ENCODE measurements at places on chromosomes 6 and 20. TPM values are rescaled to one million over a fixed set of nuclear protein-coding genes. Genes with fewer than 3 reads are reported as not detected.

- DNase-seq, result no peak
These were observed 331.8 kb downstream of the RIMS1 start for GRCh38 chr6:72218125-72218524.

GRCh38 chr20:50528804-50529351, 18.7 kb downstream of the PTPN1 start:
- DNase-seq, result no peak

DNA sequence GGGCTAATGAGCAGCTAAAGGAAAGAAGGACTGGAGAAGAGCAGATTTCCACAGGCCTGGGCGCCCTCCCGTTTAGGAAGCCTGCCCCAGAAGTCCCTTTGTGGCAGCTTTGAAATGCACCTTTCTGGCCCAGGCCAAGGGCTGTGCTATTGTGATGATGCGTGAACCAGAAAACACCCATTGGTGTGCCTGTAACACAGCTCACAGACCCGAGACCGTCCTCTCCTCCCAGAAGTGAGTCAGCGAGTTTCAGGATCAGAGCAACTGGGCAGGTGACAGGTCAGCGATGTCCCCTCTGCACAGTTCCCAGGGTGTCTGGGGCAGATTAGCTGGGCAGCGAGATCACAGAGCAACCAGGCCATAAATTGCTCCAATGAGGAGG, 71.9 kb upstream of the SULF2 start:
- DNase-seq, result no peak

GRCh38 chr6:119347466-119348095, 2.0 kb downstream of the MAN1A1 start:
- DNase-seq, result peak; percentile 83

Gene ZC3H12D
- total RNA-seq, result 1.8 TPM

DNA sequence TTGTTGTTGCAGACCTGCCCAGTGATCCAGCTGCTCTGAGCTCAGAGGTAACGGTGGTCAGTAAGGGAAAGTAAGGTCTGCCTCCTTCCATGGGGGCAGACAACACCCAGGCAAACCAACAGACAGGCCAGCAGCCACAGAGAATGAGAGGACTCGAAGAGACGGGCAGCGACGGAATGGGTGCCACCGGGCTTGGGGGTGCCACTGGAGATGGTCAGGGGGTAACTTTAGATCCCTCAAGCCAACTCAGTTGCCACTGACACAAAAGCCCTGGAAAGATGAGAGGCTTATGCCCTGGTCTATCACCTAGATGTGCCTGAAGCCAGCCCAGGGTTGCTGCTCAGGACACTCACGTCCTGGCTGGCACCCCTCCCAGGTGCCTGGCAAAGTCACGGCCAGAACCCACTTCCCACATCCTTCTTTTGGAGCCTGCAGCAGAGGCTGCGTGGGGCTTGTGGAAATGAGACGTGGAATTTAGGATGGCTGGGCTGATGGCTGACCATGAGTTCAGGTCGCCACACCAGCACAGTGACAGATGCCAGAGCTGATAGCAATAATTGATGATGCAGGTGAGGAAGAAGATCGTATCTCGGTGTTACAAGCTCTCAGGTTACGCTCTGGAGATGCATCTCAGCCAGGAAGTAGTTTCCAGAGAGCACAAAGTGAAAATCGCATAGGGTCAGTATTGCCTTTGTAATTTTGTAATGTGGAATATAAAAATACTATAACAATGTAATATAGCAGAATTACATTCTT, 209.1 kb downstream of the SYNDIG1 start:
- DNase-seq, result peak; percentile 78

- DNase-seq, result peak; percentile 93
These were observed 8.2 kb upstream of the TBC1D7 start for GRCh38 chr6:13336553-13336952.

GRCh38 chr6:45677381-45678284, 299.9 kb upstream of the SUPT3H start:
- DNase-seq, result no peak

GRCh38 chr6:167393731-167394130, 68.8 kb downstream of the TTLL2 start:
- DNase-seq, result no peak

- no peak for DNase-seq
These were observed 128.7 kb upstream of the TRAF3IP2 start for GRCh38 chr6:111734068-111735061.

- DNase-seq, result peak; percentile 54
These were observed 19.5 kb upstream of the TAF8 start for GRCh38 chr6:42030585-42031506.

DNA sequence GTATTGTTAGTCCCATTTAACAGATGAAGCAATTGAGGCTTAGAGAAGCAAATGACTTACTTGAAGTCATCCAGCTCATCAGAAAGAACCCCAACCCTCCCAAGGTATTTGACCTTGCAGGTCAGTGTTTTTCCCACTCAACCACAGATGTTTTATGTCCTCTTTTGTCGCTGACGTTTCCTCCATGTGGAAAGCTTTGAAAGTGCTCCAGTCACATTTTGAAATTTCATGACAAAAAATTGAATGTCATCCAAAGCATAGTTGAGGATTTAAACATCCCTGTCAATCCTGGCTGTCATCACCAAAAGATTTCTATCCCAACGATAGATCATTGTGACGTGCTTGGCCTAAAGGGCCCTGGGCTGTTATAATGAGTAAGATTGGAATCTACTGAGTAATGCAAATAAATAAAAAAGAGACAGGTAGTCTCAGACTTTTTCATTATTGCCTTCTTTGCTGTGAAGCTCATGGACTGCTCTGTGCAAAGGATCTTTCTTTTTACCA, 102.7 kb downstream of the TSHZ2 start:
- DNase-seq, result no peak
